ENCODE measurements at places on chromosomes 5 and 9. TPM values are rescaled to one million over a fixed set of nuclear protein-coding genes. Genes with fewer than 3 reads are reported as not detected.

SLC25A2 gene
- polyA plus RNA-seq, result 0.34 TPM

PCDHGA12 gene
- polyA plus RNA-seq, result not detected

PCDHGC4 gene
- polyA plus RNA-seq, result not detected

SH3TC2 gene
- polyA plus RNA-seq, result not detected

ARL14EPL gene
- polyA plus RNA-seq, result not detected

GPR107 gene
- polyA plus RNA-seq, result 3.0 TPM

PTGR1 gene
- 0.37 TPM for polyA plus RNA-seq

PAEP gene
- not detected for polyA plus RNA-seq

PCDHGB5 gene
- polyA plus RNA-seq, result 0.09 TPM

TSSK1B gene
- polyA plus RNA-seq, result not detected

NEUROG1 gene
- polyA plus RNA-seq, result not detected

BTNL9 gene
- polyA plus RNA-seq, result not detected

NR4A3 gene
- not detected for polyA plus RNA-seq

GFI1B gene
- polyA plus RNA-seq, result not detected

Measured in naive thymus-derived CD4-positive, alpha-beta T cell (primary cell).